EH (cell line): ENCODE measurements at places on chromosomes 1 and 21.

- DNase-seq, result no peak
Measured at GRCh38 chr1:177145106-177146070, 19.1 kb downstream of the ASTN1 start.

GRCh38 chr1:164950541-164950986 lies 391.6 kb downstream of the PBX1 start:
- no peak for DNase-seq

DNA sequence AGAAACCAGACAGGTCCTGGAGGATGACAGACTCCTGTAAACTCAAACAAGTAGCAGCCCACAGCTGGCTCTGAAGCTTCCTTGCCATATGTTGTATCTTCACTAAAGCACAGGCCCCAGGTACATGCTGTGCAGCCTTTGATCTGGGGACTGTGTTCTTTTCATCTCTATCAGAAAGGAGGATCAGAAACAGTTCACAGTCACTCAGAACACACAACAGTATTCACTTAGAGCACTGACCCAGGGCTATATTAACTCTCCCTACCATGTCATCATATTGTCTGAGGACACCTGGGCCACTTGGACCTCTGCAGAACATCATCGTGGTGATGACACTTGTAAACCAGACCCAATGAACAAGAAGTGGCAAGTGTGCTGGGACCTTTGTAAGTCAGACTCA lies 222.0 kb downstream of the SETD4 start:
- no peak for DNase-seq

DNA sequence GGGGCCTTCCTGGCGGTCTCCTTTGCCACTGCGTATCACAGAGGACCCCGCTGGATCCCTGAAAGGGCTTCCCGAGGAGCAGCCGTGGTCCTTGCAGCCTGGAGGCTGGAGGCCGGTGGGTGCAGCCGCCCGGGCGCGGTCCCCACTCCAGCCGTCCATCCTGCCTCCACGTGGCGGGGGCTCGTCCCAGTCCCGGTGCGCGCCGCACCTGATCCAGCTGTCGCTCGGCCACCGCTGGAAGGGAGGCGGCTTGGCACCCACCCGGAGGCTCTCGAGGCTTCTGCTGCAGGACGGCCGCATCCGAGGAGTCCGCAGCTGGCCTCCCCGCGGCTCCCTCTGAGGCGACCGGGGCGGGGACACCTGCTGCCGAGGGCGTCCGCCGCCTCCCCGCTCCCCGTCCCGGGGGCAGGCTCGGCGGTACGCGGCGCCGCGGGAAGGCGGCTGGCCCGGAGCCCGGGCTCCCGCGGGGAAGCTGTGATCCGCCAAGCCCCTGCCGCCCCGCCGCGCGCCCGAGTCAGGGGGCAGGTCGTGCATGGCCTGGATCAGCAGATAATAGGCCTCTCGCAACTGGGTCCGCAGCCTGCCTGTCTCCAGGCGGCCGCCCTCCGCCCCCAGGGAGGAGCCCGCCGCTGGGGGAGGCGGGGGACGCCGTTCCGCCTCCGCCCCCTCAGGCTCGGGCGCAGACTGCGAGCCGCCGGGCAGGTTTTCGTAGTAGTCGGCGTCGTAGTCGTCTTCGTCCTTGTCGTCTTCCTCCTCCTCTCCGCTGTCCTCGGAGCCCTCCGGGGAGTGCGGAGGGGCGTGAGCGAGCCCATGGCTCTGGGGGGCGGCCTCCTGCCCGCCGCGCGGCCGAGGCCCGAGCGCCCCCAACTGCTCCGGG lies at the start of gene SYDE2:
Gene SYDE2 (minus strand): TSS at position 554 of the 877 bp plus-strand sequence. CDS start 20 bp downstream, at position 534.
- peak; percentile 81 for DNase-seq

- no peak for DNase-seq
Measured at GRCh38 chr1:1176931-1177330, 3.3 kb downstream of the TTLL10 start.

DNA sequence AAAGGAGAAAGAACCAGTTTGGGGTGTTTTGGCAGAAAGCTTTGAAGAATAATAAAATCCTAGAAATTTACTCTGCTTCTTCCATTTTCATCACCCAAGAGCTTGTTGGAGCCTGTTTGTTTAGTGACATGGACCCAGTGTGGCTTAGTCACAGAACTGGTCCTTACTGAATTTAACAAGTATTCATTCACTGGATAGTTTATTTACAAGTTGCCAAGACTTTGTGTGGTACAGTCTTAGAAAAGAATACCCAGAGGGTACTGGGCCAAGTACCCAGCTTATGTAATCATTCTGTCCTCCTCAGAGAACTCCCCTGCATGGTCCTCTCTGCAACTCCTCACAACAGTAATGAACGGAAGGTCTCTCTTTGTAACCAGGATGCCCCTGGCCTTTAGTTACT lies 16.4 kb downstream of the RAB4A start:
- DNase-seq, result no peak

DNA sequence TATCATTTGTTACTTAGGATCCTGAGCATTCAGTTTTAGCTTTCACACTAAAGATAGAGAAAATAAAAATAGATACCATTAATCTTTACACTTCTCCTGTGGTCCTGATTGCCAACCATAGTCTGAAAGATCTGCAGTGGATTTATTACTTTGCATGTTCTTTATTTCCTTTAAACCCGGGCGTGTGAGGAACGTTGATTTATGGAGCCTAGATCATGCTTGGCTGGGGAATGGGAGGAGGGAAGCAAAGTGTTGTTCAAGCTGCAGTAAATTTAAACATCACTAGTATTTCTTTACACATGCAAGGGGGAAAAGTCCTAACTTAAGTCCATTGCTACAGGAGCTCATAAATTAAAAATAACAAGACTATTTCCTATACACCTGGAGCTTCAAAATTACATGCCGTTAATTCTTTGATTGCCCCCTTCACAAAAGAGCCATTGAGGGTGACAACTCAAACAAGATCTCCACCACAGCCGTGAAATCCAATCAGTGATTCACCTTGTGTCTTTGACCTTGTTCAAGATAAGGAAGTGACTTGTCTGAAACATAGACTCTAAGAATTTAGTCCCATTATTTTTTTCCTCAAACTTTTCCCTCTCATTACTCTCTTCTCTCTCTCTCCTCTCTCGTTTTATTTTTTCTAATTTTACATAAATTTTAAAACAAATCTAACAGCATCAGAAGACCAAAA lies 282.7 kb downstream of the KIF26B start:
- no peak for DNase-seq

GRCh38 chr1:214847071-214847810 lies 235.3 kb upstream of the KCNK2 start:
- peak; percentile 25 for DNase-seq

GRCh38 chr1:28803051-28803450 lies 8.9 kb upstream of the OPRD1 start:
- peak; percentile 50 for DNase-seq

GRCh38 chr1:48760857-48761256 lies 15.8 kb downstream of the BEND5 start:
- no peak for DNase-seq

GRCh38 chr21:28431527-28432200 lies 561.0 kb downstream of the LTN1 start:
- DNase-seq, result no peak

DNA sequence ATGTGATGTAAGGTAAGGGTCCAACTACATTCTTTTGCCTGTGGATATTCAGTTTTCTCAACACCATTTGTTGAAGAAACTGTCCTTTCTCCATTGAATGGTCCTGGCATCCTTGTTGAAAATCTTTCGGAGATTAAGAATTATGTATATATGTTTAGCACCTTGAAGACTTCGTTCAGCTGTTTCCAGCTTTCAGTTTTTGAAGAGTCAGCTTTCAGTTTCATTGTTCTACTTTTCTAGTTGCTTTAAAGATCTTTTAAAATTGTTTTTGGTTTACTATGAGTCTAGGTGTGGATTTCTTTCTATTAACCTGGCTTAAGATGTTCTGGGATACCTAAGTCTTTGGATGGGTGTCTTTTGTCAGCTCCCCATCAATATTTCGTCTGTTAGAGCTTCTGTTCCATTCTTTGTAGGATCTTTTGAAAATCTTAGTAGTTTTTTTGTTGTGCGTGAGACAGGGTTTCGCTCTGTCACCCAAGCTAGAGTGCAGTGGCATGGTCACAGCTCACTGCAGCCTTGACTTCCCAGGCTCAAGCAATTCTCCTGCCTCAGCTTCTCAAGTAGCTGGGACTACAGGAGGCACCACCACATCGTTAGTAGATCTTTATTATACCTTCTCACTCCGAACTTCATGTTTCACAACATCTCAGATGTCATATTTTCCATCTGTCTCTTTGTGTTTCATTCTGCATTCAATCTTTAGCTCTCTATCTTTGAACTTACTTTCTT lies 353.5 kb upstream of the B3GALT2 start:
- DNase-seq, result no peak

DNA sequence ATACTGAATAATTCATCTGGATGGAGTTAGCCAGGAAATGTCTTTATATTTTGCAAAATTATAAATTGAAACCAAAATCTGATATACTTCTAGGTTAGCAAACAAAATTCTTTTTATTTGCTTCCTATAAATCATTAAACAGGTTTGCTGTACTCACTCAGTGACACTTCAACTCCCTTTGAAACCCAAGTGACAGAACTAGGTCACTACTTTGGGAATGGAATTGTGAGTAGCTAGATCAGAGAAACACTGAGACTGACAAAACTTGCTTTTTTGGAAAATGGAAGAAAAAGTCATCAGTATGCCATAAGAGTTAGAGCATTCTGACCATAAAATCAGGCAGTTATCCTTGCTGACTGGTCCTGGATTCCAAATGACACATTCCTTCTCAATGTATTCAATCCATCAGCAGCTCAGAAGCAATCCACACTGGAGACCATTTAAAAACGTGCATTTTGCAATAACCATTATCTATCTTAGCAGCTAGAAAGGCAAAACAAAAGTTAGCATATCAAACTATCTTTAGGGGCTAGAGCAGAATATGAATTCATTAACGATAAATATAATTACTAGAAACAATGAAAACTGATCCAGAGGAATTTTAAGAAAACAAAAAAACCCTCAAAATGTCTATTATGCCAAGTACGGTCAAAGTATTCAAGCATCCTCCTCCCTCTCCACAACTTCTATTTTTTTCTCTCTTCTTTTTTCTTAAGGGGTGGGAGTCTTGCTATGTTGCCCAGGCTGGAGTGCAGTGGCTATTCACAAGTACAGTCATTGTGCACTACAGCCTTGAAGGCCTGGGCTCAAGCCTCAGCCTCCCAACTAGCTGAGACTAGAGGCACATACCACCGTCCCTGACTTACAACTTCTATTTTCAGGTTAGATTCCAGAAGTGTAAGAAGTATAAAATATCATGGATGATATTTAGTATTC lies 60.1 kb downstream of the HNRNPR start:
- DNase-seq, result peak; percentile 89

- DNase-seq, result no peak
Measured at GRCh38 chr1:11629184-11630016, 24.8 kb downstream of the FBXO2 start.

DNA sequence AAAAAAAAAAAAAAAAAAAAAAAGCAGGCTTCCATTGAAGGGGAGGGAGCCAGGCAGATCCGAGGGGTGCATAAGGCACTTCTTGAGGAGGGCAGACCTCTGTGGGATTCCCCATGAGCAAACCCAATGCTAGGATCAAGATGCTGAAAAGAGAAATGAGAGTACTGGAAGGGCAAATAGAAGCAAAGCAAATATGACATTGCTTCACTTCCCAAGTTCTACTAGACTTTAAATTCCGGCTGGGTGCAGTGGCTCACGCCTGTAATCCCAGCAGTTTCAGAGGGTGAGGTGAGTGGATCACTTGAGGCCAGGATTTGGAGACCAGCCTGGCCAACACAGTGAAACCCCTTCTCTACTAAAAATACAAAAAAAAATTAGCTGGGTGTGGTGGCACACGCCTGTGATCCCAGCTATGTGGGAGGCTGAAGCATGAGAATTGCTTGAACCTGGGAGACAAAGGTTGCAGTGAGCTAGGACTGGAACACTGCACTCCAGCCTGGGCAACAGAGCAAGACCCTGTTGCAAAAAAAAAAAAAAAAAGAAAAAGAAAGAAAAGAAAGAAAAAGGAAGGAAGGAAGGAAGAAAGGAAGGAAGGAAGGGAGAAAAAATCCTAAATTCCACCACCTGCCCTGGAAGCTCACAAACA lies 23.1 kb upstream of the PALMD start:
- DNase-seq, result no peak
